ENCODE measurements at places on chromosomes 16 and 17. TPM values are rescaled to one million over a fixed set of nuclear protein-coding genes. Genes with fewer than 3 reads are reported as not detected.

DNA sequence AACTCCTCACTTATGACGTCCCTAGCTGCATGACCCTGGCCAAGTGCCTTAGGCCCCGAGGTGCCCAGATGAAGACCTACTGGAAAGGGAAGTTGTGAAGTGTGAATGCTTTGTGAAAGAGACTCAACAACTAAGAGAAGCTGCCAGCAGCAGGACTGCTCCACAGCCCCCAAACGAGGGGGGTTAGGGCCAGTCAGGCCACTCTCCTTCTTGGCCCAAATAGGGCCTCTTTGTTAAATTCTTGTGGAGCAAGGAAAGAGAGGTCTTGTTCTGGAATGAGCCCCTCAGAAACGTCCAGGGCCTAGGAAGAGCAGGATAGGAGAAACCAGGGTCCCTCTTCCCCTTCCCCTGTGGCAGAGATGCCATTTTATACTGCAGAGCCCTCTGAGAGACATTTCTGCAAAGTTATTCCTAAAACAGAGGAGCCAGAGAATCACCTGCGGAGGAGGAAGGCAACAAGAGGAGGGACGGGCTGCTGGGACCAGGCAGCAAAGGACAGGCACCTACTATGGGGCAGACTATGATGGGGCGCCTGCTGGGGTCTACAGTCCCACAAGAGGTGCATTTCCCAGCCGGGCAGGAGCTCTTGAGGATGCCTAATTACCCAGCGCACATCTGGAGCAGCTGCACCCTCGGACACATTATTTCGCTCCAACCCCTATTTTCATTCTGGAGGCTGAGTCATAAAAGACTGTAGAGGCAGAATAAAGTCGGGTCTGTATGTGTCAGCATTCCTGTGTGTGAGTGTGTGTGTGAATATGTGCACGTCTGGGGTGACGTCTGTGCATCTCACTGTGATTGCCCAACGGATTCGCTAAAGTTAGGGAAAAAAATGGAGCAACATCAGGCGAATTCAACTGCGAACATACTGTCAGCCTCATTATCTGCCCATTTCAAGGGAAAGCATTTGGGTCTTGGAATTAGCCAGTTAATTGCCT lies 11.4 kb upstream of the HOXB9 start:
- no peak for DNase-seq

GRCh38 chr17:79114458-79115301 lies 40.1 kb downstream of the ENGASE start:
- DNase-seq: peak; percentile 59

Gene CEP295NL
- 3.1 TPM for total RNA-seq

Gene ALOX12
- total RNA-seq: not detected

GRCh38 chr16:2478279-2478678 lies 3.4 kb downstream of the TBC1D24 start:
- DNase-seq: no peak

GRCh38 chr17:8506145-8506544 lies 70.5 kb downstream of the NDEL1 start:
- DNase-seq: no peak

GRCh38 chr16:14658063-14658462 lies 25.3 kb downstream of the BFAR start:
- DNase-seq: no peak

DNA sequence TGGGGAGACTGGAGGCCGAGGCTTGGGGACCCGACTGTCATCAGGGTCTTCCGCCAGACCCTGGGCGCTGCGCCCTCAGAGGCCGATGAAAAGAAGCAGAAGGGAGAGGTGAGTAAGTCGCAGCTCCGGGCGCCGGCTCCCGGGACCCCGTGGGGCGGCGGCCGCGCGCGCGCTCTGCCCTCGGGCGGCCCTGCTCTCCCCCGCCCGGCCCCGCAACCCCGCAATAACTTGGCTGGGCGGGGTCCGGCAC lies 392 bp upstream of the ABHD15 start:
- DNase-seq: no peak

Gene TPSG1
- total RNA-seq: not detected

Gene OR1F1
- not detected for total RNA-seq

GRCh38 chr16:50280932-50281331 lies 14.6 kb downstream of the ADCY7 start:
- no peak for DNase-seq

- peak; percentile 90 for DNase-seq
Measured at GRCh38 chr16:83826146-83826913, 18.6 kb downstream of the HSBP1 start.

- no peak for DNase-seq
Measured at GRCh38 chr16:51876934-51877333, 670.0 kb downstream of the TOX3 start.

- peak; percentile 47 for DNase-seq
Measured at GRCh38 chr16:10578474-10579316, 1.7 kb downstream of the EMP2 start.

Gene CCL14
- 9.9 TPM for total RNA-seq

- peak; percentile 96 for DNase-seq
Measured at GRCh38 chr16:68236137-68236825, 354 bp upstream of the ESRP2 start.

DNA sequence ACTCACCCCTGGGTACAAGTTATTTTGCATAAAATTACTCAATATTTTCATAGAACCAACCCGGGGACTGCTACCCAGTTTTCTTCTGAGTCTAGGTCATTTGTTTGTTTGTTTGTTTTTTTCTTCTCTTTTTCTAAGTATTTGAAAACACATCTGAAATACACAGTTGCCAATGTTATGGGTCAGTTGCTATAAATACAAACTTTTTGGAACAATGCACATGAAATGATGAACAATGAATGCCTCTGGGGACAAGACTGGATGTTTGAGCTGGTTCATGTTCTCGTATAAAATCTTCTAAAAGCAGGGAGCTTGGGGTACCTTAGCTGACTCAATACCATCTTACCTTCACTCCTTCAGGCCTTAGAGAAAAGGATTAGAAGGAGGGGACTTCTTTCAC lies 30.5 kb downstream of the TMEM238L start:
- DNase-seq: no peak

- no peak for DNase-seq
Measured at GRCh38 chr17:77684803-77685798, 273.4 kb upstream of the TNRC6C start.

Gene TMEM235
- total RNA-seq: not detected

DNA sequence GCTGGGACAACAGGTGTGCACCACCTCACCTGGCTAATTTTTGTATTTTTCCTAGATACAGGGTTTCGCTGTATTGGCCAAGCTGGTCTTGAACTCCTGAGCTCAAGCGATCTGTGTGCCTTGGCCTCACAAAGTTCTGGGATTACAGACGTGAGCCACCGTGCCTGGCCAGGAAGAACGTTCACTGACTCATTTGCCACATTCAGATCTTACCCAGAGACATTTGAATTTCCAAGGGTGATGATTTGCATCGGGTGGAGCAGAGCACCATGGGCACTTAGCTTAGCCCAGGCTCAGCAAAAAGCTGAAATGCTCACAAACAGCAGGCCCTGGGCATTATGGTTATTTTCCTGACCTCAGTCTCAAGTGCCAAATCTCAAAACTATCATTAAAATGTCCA lies 14.5 kb upstream of the ADORA2B start:
- no peak for DNase-seq

Gene TMEM231
- total RNA-seq: 7.6 TPM

Gene KRT17
- 5.9 TPM for total RNA-seq

DNA sequence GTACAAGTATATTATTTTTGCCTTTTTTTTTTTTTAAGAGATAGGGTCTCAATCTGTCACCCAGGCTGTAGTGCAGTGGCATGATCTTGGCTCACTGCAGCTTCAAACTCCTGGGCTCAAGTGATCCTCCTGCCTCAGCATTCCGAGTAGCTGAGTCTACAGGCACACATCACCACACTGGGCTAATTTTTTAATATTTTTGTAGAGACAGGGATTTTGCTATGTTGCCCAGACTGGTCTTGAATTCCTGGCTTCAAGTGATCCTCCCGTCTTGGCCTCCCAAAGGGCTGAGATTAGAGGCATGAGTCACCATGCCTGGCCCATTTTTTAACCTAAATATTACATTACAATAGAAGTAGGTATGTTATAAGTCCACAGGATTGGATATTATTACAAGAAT lies 3.2 kb downstream of the TERB1 start:
- DNase-seq: no peak

GRCh38 chr17:10059684-10060211 lies 138.7 kb downstream of the GAS7 start:
- DNase-seq: no peak

Gene ZSCAN32
- total RNA-seq: 7.3 TPM

DNA sequence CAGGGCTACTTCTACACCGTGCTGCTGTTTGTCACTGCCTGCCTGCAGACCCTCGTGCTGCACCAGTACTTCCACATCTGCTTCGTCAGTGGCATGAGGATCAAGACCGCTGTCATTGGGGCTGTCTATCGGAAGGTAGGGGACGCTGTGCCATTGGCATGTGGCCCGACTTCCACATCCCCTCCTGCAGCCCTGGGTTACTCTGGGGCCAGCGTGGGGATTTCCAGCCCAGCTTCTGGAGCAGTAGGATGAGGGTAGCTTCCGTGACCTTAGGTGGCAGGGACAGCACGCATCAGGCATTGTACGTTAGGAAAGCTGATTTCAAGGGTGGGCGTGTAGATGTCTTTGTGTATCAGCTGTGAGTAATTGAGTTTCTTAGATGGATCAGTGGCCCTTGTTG lies 96.5 kb downstream of the ABCC1 start:
- no peak for DNase-seq

- no peak for DNase-seq
Measured at GRCh38 chr17:80112471-80113032, 11.2 kb downstream of the GAA start.

- DNase-seq: no peak
Measured at GRCh38 chr16:4477966-4478365, 1.8 kb downstream of the HMOX2 start.

Gene TBX2
- total RNA-seq: 4.9 TPM

DNA sequence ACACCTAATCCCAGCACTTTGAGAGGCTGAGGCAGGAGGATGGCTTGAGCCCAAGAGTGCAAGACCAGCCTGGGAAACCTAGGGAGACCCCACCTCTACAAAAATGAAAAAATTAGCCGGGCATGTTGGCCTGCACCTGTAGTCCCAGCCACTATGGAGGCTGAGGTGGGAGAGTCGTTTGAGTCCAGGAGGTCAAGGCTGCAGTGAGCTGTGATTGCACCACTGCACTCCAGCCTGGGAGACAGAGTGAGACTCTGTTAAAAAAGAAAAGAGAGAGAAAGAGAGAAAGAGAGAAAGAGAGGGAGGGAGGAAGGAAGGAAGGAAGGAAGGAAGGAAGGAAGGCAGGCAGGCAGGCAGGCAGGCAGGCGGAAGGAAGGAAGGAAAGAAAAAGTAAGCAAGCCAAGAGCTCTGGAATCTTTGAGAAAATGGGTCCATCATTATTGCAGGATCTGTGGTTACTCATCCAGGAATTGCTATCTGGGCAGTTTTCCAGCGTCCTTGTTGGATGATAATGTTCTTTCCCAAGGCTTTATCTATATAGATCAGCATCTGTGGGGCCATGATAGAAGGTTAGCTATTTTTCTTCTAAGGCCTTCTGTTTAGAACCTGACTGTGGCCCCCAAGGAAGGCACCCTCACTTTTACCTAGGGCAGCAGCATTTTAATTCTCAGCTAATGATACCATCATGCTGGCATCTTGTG lies 533.2 kb upstream of the CDH5 start:
- DNase-seq: no peak
